AG08396 (cell line): ENCODE measurements at places on chromosomes 3 and 15.

- no peak for DNase-seq
Observed at GRCh38 chr3:146493221-146493620, 23.9 kb upstream of the PLSCR2 start.

DNA sequence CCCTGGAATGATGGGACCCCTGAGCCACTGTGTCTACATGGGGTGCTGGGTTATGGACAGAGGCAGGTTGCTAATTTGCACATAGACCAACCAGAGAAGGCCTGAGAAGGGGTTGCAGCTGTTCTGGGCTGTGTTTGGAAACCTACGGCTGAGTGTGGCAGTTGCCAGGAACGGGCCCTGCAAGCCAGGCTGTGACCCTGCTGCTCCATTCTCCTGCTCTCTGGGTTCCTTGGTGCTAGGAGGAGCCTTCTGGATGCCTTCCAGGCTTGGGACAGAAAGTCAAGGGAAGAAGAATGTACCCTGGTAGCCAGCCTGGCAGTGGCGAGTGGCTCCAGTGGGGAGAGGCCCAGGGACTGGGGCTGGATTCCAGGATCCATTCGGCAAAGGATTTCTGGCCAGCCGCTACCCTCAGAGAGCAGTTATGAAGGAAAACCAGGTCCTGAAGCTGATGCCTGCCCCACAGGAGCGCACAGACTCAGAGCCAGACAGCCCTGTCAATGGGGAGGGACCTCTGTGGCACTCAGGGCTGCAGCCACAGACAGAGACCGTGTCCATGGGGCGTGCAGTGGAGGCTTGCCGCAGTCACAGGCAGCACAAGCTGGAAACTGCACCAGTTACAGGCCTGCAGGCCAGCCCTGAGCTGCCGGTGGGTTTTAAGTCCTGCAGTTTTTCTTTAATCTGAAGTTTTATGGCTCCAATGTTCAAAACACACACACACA is 55.1 kb upstream of the ACAD9 start:
- no peak for DNase-seq

- DNase-seq: no peak
Observed at GRCh38 chr3:13266005-13266404, 154.1 kb downstream of the NUP210 start.

DNA sequence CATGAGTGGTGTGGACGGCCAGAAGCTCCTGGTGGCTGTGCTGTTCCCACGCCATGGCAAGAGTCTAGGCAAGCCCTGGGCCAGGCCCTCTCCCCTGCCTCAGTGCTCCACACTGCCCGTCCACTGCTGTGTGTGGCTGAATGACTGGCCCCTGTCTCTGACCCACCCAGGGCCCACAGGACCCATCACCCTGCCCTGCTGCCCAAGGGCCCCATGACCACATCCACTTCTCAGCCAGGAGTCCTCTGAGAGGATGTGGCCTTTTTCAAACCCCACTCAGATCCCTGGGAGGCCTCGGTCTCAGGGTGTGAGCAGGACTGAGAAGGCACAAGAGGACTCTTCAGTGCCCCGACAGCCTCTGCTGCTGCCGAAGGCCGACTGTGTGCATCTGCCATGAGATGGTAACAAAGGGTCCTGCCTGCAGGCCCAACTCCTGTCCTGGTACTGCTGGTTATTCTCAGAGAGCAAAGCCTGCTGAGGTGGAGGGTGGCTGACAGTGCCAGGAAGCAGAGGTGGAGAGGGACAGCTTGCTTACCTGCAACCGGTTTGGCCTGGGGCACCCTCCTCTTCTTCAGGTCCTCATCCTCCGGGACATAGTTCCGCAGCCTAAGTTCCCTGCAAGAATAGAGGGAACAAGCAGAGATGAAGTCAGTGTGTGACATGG is 47.5 kb downstream of the PTH1R start:
- DNase-seq: no peak

- no peak for DNase-seq
Observed at GRCh38 chr15:37107071-37107743, 6.9 kb upstream of the MEIS2 start.
